SJSA1 (cell line): ENCODE measurements at places on chromosomes 7 and 10.

GRCh38 chr10:34192646-34193045, 622.5 kb downstream of the PARD3 start:
- DNase-seq = no peak

- DNase-seq = no peak
Measured at GRCh38 chr10:5776881-5777197, 36.4 kb downstream of the GDI2 start.

- no peak for DNase-seq
Measured at GRCh38 chr10:52653263-52653909, 119.2 kb downstream of the MBL2 start.

DNA sequence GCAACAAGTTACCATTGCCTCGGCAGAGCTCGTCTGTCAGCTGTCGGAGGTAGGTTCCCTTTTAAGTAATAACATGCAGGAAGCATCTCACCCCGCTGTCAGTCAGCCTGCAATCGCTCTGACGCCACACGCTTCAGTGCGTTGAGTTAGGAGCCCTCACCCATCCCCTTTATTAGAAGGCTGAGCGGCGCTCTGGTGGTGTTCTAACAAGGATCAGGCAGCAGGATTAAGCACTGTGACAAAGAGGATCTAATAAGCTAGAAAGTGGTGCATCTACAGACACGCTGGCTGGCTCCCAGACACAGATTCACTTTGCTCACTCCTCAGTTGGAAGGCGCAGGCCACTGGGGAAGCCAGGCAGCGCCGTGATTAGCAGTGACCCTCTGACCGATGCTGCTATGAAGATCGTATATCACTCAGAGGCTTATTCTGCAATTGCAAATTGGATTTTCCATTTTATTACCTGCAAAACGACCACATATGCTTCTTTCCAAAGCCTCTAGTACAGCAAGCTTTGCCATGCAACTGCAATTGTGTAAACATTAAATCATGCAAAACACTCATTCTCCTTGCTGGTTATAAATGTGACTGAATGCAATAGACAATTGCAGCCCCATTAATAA, 117.7 kb downstream of the RSU1 start:
- no peak for DNase-seq

DNA sequence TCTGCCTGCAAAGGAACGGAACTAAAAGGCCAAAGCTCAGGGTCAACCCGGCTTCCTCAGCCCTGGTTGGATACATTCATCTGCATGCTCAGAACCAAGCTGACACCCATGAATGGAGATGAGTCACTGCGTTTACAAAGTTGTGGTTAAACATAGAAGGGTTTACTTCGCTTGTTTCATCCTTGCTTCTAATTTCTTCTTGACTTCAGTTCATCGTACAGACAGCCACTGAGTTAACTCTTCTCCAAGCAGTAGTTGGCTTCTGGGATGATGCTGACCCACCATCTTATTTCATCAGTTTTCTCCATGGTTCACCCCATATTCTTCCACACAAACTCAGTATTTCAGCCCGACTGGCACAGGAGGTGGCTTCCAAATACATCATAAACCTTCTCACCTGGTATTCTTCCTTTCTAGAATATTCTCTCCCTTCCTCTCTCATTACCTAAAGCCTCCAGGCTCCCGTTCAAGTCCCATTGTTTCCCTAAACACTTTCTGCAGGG, 166.3 kb upstream of the RNF32 start:
- DNase-seq = peak; percentile 22
